ENCODE measurements at places on chromosomes 6 and 20.

- H3K36me3 ChIP-seq, result no peaks in the 10 kb centered on the region
- H3K4me3 ChIP-seq, result no peak overlapping the region
- H3K4me1 ChIP-seq, result no peaks in the 10 kb centered on the region
- no peak for DNase-seq
- no peak overlapping the region for H3K27ac ChIP-seq
These were observed 7.3 kb downstream of the EYA4 start for GRCh38 chr6:133248241-133249001.

- H3K4me1 ChIP-seq, result no peaks in the 10 kb centered on the region
- no peak overlapping the region for H3K27ac ChIP-seq
- no peaks in the 10 kb centered on the region for H3K36me3 ChIP-seq
- DNase-seq, result no peak
- no peak overlapping the region for H3K4me3 ChIP-seq
These were observed 37.1 kb downstream of the HLA-F start for GRCh38 chr6:29760328-29760727.

- no peak overlapping the region for H3K27ac ChIP-seq
- no peaks in the 10 kb centered on the region for H3K27me3 ChIP-seq
- no peak for DNase-seq
- no peak overlapping the region for H3K4me3 ChIP-seq
These were observed 111.5 kb upstream of the CITED2 start for GRCh38 chr6:139485742-139486475.

DNA sequence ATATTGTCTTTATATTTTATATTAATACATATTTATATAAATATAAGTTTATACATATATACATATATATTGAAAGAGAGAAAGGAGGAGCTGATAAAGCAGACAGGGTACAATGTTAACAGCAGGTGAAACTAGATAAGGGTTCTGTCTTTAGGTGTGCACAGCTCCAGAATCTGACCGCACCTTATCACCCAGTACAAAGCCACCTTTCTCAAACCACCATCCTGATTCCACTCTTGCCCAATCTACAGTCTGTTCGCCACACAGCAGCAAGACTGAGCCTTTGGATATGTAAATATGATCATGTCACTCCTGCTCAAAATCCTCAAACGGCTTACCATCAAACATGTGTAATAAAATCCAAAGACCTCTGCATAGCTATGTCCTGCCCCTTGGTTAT is 34.7 kb upstream of the ASCC3 start:
- no peak overlapping the region for H3K27ac ChIP-seq
- H3K4me3 ChIP-seq, result no peak overlapping the region
- no peaks in the 10 kb centered on the region for H3K4me1 ChIP-seq
- H3K36me3 ChIP-seq, result no peaks in the 10 kb centered on the region
- no peak for DNase-seq

DNA sequence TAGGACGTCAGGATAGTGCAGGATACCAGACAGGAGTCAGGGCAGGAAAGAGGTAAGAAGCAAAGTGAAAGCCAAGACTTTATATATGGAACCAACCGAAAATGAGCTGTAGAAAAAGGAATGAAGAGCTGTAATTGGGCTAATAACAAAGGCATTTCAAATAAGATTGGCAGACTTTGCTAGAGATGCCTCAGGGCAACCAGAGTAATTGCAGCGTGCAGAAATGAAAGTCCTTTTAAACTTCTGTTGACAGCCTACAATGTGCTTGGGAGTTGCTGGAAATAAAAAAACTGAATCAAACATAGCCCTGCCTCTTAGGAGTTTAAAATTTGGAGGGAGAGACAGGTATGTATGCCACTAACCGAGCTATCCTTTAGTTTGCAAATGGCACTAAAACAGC is 56.4 kb upstream of the NKX2-4 start:
- H3K4me1 ChIP-seq, result no peaks in the 10 kb centered on the region
- no peak overlapping the region for H3K27ac ChIP-seq
- H3K4me3 ChIP-seq, result no peak overlapping the region
- no peak for DNase-seq
- H3K36me3 ChIP-seq, result no peaks in the 10 kb centered on the region
- H3K27me3 ChIP-seq, result peaks cover 8% of the 10 kb centered on the region
